Right hindlimb (tissue), 1 donor: ENCODE measurements at places on chromosomes 1 and 21.

GRCh38 chr21:39715804-39716397 is 29.1 kb upstream of the IGSF5 start:
- peak; percentile 48 for DNase-seq

GRCh38 chr1:45883658-45884057 is 80.2 kb downstream of the MAST2 start:
- DNase-seq = no peak

- DNase-seq = no peak
Measured at GRCh38 chr1:172390301-172390682, 30.2 kb upstream of the C1orf105 start.

DNA sequence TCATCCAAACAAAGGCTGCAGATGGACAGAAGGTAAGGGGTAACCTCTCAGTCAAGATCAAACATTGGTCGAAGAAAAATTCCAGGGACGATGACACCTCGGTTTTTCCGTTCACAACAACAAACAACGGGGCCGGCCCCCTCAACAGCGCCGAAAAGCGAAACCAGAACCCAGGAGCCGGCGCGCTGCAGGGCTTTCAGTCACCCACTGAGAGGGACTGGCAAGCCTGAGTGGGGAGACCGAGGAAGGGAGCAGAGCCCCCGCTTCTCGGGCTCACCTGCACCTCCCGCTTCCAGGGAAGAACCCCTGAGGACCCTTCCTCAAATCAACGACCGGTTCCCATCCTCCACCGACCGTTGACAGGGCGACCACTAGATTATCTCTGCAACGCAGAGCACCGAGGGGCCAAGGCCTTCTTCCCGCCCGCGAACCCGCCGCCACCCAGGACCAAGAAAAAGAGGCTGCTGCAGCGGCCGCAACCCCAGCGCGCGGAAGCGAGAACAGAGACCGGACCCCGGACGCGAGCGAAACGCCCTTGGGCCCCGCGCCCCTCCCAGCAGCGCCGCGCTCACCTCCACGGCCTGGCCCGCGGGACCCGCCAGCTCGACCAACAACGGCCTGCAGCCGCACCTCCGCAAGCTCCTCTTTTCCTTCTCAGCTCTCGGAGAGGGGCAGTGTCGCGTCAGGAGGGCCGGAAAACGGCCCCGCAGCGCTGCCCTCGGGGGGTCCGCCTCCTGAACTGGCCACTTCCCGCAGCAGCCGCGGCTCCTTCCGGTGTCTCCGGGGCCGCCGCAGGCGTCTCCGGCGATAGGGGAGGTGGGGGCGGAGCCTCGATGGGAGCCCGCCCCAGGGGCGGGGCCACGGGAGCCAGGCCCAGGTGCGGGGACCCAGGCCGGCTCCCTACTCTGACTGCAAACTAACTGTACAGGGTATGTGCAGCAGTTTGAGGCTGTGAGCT is at the start of gene USP33:
Gene USP33, minus strand, starts transcription at position 782 of the 958 bp plus-strand sequence. CDS start 18,155 bp downstream, outside the sequence.
- peak; percentile 92 for DNase-seq

GRCh38 chr1:219040291-219040690 is 133.4 kb upstream of the LYPLAL1 start:
- DNase-seq = no peak

DNA sequence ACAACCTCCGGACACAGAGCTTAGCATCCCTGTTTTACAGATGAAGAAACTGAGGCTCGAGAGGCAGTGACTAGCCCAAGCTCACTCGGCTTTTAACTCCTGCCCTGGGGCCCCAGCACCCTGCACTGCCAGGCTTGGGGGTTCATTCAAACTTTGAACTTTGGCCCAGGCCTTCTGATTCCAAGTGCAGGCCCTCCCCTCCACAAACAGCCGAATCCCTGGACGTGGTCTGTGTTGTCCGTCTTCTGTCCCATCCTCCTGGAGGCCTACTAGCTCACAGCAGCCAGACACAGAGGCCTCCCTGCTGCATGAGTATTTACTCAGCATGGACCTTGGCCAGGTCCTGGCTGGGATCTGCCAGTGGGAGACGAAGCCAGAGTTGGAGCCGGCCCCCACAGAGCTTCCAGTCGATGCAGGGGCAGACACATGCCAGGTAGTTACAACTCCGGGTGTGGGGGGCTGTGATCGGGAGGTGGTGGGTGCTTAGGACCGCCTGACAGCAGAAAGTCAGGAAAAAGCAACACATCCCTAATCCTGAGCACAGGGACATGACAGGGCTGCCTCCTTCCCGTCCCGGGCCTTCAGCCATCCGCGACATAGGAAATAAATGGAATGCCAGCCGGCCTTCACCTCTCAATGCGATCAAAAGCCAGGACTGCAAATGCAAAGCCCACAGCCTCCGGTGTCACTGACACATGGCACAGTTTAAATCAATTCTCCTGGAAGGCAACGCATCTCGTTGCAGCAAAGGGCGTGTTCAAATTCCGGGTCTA is 7.4 kb downstream of the IFFO2 start:
- peak; percentile 79 for DNase-seq

DNA sequence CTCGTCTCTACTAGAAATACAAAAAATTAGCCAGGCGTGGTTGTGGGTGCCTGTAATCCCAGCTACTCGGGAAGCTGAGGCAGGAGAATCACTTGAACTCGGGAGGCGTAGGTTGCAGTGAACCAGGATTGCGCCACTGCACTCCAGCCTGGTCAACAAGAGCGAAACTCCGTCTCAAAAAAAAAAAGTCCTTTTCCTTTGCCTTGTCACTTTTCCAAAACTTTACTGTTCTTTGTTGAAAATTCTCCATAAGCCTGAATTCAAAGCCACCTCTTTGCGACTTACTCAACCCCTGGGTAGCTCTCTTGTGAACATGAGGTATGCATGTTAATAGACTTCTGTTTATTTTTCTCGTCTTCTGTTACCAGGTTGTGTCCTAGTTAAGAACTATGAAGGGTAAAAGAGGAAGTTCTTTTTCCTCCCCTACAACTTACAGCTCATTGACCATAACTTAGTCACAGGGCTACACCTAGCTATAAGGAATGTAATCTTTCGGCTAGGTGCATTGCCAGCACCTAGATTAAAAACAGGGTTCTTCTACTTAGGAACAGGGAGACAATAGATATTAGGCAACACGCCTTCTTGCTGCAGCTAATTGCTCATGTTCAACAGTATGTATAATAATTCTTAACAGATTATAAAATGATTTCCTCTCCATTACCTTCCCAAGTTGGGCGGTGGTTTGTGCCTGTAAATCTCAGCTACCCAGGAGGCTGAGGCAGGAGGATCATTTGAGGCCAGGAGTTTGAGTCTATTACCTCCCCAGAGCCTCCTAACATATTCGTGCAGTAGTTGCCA is 40.9 kb downstream of the PTAFR start:
- no peak for DNase-seq

DNA sequence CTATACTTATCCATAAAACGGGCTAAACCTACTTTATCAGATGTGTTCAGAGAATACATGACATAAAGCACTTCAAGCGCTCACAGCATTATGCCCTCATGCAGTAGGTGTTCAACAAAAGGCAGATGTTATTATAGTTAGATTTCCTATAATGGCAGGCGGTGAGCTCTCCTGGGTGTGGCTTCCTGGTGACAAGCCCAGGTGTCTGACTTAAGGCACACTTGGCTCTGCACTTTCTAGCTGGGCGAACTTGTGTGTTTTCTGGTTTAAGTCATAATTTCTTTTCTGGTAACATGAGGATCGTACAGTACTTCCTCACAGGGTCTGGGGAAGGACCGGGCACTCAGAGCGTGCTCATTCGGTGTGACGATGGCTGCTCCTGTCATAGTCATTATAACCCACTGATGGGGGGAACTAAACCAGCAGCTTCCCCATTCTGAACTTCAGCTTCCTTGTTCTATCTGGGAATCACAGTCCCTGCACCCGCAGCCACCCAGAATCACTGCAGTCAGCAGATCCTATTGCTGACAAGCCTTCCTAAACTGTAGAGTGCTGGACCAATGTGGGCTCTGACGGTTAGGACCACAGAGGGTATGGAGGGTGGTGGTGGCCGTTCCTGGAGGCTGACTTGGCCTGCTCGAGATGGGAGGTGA is 52.8 kb downstream of the IGSF21 start:
- no peak for DNase-seq

GRCh38 chr1:25836695-25837094 is 16.9 kb downstream of the MTFR1L start:
- DNase-seq = no peak

GRCh38 chr1:199218065-199218464 is 579.2 kb downstream of the PTPRC start:
- DNase-seq = no peak

- DNase-seq = no peak
Measured at GRCh38 chr1:49424782-49425181, 599.0 kb downstream of the AGBL4 start.

- DNase-seq = no peak
Measured at GRCh38 chr1:160739098-160739511, at the start of gene SLAMF7. SLAMF7 (plus strand) TSS chr1:160739247; CDS start chr1:160739302, 55 bp downstream.

DNA sequence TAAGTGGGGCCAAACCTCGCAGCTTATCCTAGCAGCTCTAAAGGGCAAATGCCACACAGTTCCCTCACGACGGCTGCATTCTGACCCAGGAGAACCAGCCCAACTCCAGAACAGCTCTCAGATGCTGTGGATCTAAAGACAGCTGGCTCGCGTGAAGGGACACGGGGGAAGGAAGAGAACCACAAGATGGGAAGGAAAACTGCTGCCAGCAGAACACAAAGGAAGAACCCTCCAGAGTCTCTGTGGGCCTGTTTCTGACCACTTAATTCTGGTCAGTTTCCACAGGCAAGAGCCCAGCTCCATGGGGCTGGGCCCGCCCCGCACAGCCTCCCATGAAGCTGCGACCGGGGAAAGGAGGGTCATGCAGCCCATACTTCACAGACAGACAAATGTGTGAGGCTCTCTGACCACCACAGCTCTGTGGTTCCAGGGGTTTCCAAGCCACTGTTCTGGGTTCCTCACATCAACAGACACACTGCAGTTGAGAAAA is 61.1 kb downstream of the SLC45A1 start:
- no peak for DNase-seq

- no peak for DNase-seq
Measured at GRCh38 chr21:36454093-36454531, 25.8 kb downstream of the CLDN14 start.

GRCh38 chr1:46599059-46599970 is 4.8 kb downstream of the MKNK1 start:
- DNase-seq = no peak

- DNase-seq = no peak
Measured at GRCh38 chr1:59152511-59152910, 144.4 kb upstream of the FGGY start.

- peak; percentile 39 for DNase-seq
Measured at GRCh38 chr1:83508485-83509151, 490.3 kb downstream of the TTLL7 start.
